ENCODE measurements at places on chromosomes 11 and 22.

GRCh38 chr11:19246816-19247215, 6.1 kb upstream of the E2F8 start:
- DNase-seq = no peak

DNA sequence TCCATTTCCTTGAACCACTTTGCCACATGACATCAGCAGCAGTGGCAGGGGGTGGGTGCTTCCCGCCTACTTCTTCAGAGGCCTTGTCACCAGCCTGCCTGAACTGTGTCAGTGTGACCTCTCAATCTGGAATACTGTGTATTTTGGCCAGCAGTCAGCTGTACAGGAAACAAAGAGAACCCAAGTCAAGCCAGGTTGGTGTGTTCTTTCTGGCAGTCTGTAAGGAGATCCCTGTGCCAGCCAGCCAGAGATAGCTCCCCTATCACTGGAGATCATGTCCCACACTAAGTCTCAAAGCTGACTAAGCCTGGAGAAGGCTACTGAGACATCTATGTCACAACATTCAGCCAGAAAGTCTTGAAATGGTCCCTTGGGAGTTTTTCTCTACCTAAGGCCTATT, 142.1 kb downstream of the TRPC6 start:
- DNase-seq = no peak

DNA sequence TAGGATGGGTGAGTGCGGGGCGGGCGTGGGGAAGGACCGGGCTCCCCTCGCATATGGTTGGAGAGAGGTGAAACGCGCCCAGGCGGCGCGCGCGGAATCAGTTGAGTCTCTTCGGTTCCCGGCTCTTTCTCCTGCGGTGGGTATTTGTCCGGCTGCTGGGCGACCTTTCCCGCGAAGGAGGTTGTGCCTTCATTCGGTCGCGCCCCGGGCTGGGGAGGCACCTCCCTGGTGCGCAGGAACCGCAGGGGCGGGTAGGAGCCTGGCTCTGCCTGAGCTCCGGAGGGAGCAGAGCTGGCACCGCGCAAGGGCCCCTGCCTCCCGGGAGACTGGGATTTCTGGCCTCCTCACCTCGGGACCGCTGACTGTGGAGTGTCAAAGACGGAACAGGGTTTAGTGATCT, 27.5 kb downstream of the SAA4 start:
- no peak for DNase-seq

DNA sequence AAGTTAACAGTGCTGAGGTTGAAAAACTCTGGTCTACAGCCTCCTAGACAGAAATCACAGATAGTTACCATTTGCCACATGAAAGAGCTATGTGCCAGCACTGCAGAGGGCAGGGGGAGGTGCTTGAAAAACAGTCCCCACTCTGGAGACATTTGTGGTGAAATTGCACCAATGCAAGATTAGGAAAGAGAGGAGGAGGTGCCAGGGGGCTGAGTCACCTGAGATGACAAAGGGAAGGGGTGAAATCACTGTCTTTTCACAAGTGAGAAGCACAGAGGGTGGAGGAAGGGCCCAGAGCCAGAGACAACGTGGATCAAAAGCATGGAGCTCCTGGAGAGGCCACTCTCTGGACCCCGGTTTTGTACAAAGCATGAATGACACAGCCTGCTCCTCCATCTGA, 196.3 kb downstream of the BUD13 start:
- DNase-seq = no peak

DNA sequence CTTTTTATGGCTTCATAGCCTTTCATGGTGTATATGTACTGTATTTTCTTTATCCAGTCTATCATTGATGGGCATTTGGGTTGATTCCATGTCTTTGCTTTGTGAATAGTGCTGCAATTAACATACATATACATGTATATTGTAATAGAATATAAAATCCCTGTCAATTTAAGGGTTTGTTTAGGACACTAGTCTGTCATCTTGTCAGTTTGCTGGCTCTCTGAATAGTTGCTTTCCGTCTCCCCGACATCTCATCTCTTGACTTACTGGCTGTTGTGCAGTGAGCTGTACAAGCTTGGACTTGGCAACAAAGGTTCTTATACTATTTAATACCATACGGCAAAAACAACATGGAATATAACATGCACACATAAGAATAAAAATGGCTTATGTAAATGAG, 1487.5 kb downstream of the LRRC4C start:
- no peak for DNase-seq

DNA sequence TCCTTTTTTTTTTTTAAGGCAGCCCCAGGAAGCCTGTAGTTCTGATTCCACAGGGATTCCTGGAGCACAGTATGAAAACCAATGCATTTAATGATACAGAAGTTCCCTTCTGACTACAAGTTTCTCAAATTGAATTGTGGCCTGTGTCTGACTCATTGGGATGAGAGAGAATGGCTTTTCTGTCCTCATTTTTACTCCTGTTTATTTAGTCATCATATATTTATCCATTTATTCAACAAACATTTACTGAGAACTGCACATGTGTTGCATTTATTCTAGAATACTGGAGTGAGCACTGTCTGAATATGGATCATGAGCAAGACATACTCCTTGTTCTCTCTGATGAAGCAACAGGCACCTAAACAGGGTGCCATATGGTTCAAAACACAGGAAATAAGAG, 231.2 kb downstream of the NTM start:
- no peak for DNase-seq

GRCh38 chr11:58024601-58025091, 965 bp downstream of the OR9Q1 start:
- no peak for DNase-seq

- no peak for DNase-seq
Observed at GRCh38 chr11:76742902-76743301, 40.3 kb upstream of the TSKU start.

DNA sequence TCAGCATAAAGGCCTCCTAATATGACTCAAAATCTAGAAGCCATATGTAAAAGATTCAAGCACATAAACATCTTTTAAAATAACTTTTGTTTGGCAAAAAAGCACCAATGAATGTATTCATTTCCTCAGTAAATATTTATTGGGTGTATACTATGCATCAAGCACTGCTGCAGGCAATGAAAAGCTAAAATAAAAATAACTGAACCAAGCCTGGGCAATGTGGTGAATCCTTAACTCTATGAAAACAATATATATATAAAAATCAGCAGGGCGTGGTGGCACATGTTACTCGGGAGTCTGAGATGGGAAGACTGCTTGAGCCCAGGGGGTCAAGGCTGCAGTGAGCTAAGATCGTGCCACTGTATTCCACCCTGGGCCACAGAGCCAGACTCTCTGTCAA, 27.8 kb downstream of the PIK3C2A start:
- DNase-seq = no peak

DNA sequence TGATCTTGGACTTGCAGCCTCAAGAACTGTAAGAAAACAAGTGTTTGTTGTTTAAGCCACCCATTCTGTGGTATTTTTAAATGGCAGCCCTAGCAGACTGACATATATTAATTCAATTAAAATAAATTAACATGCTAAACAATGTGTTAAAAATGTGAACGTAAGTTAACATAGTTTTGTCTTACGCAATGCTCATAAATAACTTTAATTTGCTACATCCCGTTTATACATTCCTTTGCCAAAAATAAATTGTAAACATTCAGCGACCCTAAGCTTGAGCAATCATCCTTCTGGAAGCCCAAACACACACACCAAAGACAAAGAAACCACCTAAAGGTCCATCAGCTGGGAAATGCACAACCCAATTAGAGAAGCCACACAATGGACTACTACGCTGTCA, 70.4 kb downstream of the CELSR1 start:
- DNase-seq = no peak

All from T-helper 9 cell (primary cell).